Naive thymus-derived CD8-positive, alpha-beta T cell (primary cell): ENCODE measurements at places on chromosomes 5 and 9. TPM values are rescaled to one million over a fixed set of nuclear protein-coding genes. Genes with fewer than 3 reads are reported as not detected.

RAD17 gene
- total RNA-seq = 38.5 TPM

CCDC107 gene
- total RNA-seq = 13.8 TPM

PFN3 gene
- total RNA-seq = not detected

HAVCR2 gene
- total RNA-seq = 8.1 TPM

KIF4B gene
- not detected for total RNA-seq

TESK1 gene
- 43.5 TPM for total RNA-seq

DNA sequence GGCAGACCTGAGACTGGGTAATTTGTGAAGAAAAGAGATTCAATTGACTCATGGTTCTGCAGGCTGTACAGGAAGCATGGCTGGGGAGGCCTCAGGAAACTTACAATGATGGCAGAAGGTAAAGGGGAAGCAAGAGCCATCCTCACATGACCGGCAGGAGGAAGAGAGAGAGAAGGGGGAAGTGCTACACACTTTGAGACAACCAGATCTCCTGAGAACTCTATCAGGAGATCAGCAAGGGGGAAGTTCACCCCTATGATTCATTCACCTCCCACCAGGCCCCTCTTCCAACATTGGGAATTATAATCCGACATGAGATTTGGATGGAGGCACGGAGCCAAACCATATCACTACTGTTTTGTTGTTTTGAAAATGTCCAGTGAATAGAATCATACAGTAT lies 110.2 kb downstream of the DAPK1 start:
- peaks cover 10% of the 10 kb centered on the region for H3K27me3 ChIP-seq
- DNase-seq = no peak
- H3K27ac ChIP-seq = no peak overlapping the region
- peaks cover 11% of the 10 kb centered on the region for H3K4me1 ChIP-seq
- H3K36me3 ChIP-seq = no peaks in the 10 kb centered on the region
- no peak overlapping the region for H3K4me3 ChIP-seq

GRCh38 chr5:19532936-19533335 lies 455.1 kb downstream of the CDH18 start:
- H3K4me3 ChIP-seq = no peak overlapping the region
- no peak overlapping the region for H3K27ac ChIP-seq
- H3K4me1 ChIP-seq = no peaks in the 10 kb centered on the region
- DNase-seq = no peak

DNA sequence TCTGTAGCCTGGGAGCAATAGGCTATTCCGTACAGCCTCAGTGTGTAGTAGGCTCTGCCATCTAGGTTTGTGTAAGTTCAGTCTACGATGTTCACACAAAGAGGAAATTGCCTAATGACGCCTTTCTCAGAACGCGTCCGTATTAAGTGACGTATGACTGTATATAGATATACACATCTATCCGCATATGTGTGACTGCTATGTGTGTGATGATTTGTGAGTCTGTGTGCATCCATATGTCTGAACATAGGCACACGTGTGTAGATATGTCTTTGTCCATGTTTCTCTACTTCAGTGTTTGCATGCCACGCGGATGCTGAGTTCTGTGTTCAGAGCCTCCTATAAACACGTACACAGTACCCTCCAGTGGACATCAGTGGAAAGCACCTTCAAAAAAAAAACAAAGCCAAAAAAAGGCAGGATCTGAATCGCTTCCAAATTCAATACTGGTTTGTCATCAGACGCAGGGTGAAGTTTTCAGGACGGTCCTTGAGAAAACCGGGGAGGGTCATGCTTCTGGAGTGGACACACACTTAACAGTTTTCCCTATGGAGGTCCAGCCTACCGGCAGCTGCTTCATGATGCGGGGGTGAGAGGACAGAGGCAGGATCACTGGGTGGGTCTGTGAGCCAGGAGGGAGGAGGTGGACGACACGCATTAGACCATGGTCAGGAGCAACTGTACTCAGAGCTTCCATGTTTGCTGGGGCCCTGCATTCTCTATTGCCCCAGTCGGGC lies 29.5 kb upstream of the ALDH1B1 start:
- no peaks in the 10 kb centered on the region for H3K36me3 ChIP-seq
- H3K27ac ChIP-seq = peak overlapping the region; percentile 3
- DNase-seq = no peak
- peak overlapping the region; percentile 54 for H3K4me3 ChIP-seq
- peaks cover 4% of the 10 kb centered on the region for H3K4me1 ChIP-seq
- peaks cover 8% of the 10 kb centered on the region for H3K27me3 ChIP-seq

GRCh38 chr5:124706729-124707361 lies 39.6 kb downstream of the ZNF608 start:
- H3K27ac ChIP-seq = no peak overlapping the region
- DNase-seq = no peak
- no peak overlapping the region for H3K4me3 ChIP-seq
- peaks cover 3% of the 10 kb centered on the region for H3K27me3 ChIP-seq

- H3K27me3 ChIP-seq = no peaks in the 10 kb centered on the region
- H3K4me3 ChIP-seq = no peak overlapping the region
- no peak overlapping the region for H3K27ac ChIP-seq
Observed at GRCh38 chr9:131695836-131696460, 43.9 kb downstream of the RAPGEF1 start.

GRCh38 chr5:41176952-41177351 lies 36.4 kb downstream of the C6 start:
- H3K4me3 ChIP-seq = no peak overlapping the region
- H3K27me3 ChIP-seq = no peaks in the 10 kb centered on the region
- no peaks in the 10 kb centered on the region for H3K4me1 ChIP-seq
- H3K27ac ChIP-seq = no peak overlapping the region
- DNase-seq = no peak

- H3K27me3 ChIP-seq = peaks cover 20% of the 10 kb centered on the region
- peaks cover 11% of the 10 kb centered on the region for H3K36me3 ChIP-seq
- H3K4me1 ChIP-seq = no peaks in the 10 kb centered on the region
- H3K4me3 ChIP-seq = no peak overlapping the region
Observed at GRCh38 chr5:115033861-115034260, 135.8 kb downstream of the TRIM36 start.

DNA sequence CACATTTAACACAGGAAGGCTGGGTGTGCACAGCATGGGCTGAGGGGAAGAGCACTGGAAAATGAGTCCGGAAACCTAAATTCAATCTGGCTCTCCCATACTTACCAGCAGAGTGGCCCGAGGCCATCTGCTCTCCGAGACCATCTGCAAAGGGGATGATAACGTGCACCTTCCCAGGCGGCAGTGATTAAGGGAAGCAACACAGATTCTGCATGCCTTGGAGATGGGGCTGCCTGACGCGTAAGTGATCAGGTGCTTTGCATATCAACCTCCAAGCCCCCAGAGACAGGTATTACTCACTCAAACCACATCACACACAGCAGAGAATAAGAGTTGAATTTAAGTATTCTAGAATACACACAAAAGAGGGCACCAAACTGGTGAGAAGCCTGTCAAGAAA lies 9.1 kb downstream of the EPB41L4B start:
- H3K36me3 ChIP-seq = no peaks in the 10 kb centered on the region
- DNase-seq = no peak
- peaks cover 68% of the 10 kb centered on the region for H3K27me3 ChIP-seq
- H3K27ac ChIP-seq = no peak overlapping the region
- no peak overlapping the region for H3K4me3 ChIP-seq

GRCh38 chr9:9410736-9411135 lies 1202.1 kb downstream of the PTPRD start:
- no peaks in the 10 kb centered on the region for H3K36me3 ChIP-seq
- H3K27me3 ChIP-seq = no peaks in the 10 kb centered on the region
- H3K27ac ChIP-seq = no peak overlapping the region
- no peak for DNase-seq

GRCh38 chr5:71884926-71885325 lies 165.9 kb downstream of the CARTPT start:
- no peak for DNase-seq
- peaks cover 3% of the 10 kb centered on the region for H3K36me3 ChIP-seq
- no peaks in the 10 kb centered on the region for H3K4me1 ChIP-seq
- no peak overlapping the region for H3K4me3 ChIP-seq

GRCh38 chr5:35129276-35129675 lies 81.5 kb upstream of the AGXT2 start:
- no peak overlapping the region for H3K4me3 ChIP-seq
- peaks cover 14% of the 10 kb centered on the region for H3K4me1 ChIP-seq
- H3K36me3 ChIP-seq = no peaks in the 10 kb centered on the region

- no peaks in the 10 kb centered on the region for H3K36me3 ChIP-seq
- H3K4me1 ChIP-seq = no peaks in the 10 kb centered on the region
- DNase-seq = no peak
- H3K27me3 ChIP-seq = no peaks in the 10 kb centered on the region
Observed at GRCh38 chr5:127583866-127584265, 65.0 kb upstream of the CTXN3 start.

DNA sequence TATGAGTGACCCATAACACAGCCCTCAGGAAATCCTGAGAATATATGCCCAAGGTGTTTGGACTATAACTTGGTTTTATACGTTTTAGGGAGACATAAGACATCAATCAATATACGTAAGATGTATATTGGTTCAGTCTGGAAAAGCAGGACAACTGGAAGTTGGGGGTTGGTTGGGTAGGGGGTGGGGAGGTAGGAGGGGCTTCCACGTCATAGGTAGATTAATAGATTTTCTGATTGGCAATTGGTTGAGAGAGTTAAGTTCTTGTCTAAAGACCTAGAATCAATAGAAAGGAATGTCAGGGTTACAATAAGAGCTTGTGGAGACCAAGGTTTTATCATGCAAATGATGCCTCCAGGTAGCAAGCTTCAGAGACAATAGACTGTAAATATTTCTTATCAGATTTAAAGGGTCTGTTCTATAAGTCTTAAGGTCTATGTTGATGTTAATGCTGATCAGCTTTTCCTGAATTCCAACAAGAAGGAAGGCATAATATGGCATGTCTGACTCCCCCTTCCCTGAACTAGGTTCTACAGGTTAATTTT lies 2267.7 kb upstream of the ACO1 start:
- DNase-seq = no peak
- H3K4me1 ChIP-seq = no peaks in the 10 kb centered on the region
- no peaks in the 10 kb centered on the region for H3K27me3 ChIP-seq

DNA sequence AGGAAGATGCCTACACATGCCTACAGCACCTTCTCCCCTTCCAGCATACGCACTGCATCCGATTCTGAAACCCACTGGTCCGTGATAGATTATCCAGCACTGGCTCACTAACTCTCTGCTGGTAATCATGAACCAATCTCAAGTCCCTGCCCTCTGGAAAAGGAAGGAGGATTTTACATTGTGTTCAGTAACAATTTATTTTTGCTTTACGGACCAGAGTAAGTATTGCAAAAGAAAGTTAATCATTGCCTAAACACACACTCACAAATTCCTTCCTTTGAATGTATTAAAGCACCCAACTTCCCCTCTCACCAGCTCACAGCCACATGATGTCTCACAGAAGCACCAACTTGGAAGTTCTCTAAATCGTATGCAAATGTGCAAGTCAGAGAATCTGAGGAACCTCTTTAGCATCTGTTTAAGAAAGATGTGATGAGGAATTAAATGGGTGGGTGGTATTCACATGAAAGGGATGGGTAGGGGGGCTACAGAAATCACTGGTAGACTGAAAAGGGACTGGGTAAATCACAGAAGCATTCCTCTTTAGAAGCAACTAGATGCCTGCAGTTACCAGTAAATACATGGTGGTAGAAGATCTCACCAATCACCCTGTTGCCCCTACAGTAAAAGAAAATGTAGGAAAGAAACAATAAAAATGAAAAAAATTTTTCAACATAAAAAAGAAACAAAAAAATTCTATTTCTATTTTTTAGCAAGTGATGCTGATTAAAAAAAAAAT lies 8.4 kb downstream of the GNAQ start:
- no peaks in the 10 kb centered on the region for H3K27me3 ChIP-seq
- H3K27ac ChIP-seq = no peak overlapping the region
- peak overlapping the region; percentile 57 for H3K4me3 ChIP-seq
- no peaks in the 10 kb centered on the region for H3K36me3 ChIP-seq
